Karpas-422 (cell line): ENCODE measurements at places on chromosomes 3 and 15.

GRCh38 chr3:135641761-135642160, 323.8 kb upstream of the PPP2R3A start:
- H3K27me3 ChIP-seq = no peaks in the 10 kb centered on the region
- no peaks in the 10 kb centered on the region for H3K36me3 ChIP-seq
- DNase-seq = no peak
- H3K27ac ChIP-seq = no peak overlapping the region

DNA sequence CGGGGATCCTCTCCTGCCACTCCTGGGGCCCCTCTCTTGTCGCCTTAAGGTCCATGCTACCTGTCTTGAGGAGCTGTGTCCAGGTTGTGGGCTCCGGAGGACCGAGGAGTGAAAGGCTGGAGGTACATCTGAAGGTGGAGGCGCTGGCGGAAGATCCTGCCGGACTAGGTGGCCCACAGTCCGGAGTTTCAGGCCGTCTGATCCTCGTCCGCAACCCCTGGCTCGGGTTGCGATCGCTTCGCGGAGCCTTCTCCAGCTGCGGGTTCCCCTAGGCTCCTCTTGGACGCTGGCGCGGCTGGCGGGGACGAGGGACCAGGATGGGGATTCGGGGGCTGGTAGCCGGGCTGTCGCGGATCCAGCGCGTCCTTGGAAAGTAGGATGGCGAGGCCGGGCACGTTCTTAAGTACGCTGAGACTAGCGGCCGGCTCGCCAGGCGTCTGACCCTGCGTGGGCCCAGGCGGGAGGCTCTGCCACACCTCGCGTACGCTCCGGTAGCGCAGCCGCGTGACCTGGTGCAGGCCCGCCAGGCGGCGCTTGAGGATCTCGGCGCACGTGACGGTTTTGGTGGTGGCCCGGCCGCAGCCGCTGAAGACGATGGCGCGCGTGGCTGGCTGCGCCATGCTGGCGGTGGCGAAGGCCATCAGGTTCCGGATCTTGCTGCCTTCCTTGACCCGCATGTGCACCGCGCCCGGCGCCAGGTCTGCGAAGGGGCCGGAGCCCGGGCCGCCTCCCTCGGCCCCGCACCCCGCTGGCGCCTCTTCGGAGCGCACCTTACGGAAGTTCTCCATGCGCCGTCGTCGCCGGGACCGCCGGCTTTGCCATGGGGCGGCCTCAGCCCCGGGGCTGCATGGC, 550 bp downstream of the RPP25 start:
- no peaks in the 10 kb centered on the region for H3K36me3 ChIP-seq
- no peaks in the 10 kb centered on the region for H3K27me3 ChIP-seq
- H3K4me1 ChIP-seq = peaks cover 58% of the 10 kb centered on the region
- peak; percentile 84 for DNase-seq

GRCh38 chr3:53675942-53676341, 170.3 kb downstream of the CHDH start:
- H3K4me1 ChIP-seq = peaks cover 7% of the 10 kb centered on the region; the same call in 1 of the 2 replicates
- DNase-seq = no peak
- no peak overlapping the region for H3K27ac ChIP-seq
- H3K27me3 ChIP-seq = no peaks in the 10 kb centered on the region
- H3K4me3 ChIP-seq = no peak overlapping the region
- H3K36me3 ChIP-seq = no peaks in the 10 kb centered on the region

GRCh38 chr15:29560896-29561295, 261.4 kb downstream of the TJP1 start:
- no peaks in the 10 kb centered on the region for H3K4me1 ChIP-seq
- no peak overlapping the region for H3K4me3 ChIP-seq
- H3K27me3 ChIP-seq = no peaks in the 10 kb centered on the region

- H3K4me1 ChIP-seq = peaks cover 89% of the 10 kb centered on the region
- H3K36me3 ChIP-seq = no peaks in the 10 kb centered on the region; the same call in 1 of the 2 replicates
- no peaks in the 10 kb centered on the region for H3K27me3 ChIP-seq
- H3K27ac ChIP-seq = peak overlapping the region; percentile 80
- H3K4me3 ChIP-seq = no peak overlapping the region
Observed at GRCh38 chr3:31775383-31775782, 205.7 kb downstream of the OSBPL10 start.

- H3K4me1 ChIP-seq = peaks cover 17% of the 10 kb centered on the region
- H3K4me3 ChIP-seq = no peak overlapping the region
- H3K36me3 ChIP-seq = peaks cover 33% of the 10 kb centered on the region; the same call in 1 of the 2 replicates
- H3K27me3 ChIP-seq = no peaks in the 10 kb centered on the region
Observed at GRCh38 chr15:78907577-78907976, 34.9 kb downstream of the MORF4L1 start.

GRCh38 chr15:100966997-100967396, 47.8 kb downstream of the LRRK1 start:
- no peaks in the 10 kb centered on the region for H3K27me3 ChIP-seq
- H3K27ac ChIP-seq = peak overlapping the region; percentile 80
- no peak overlapping the region for H3K4me3 ChIP-seq
- H3K4me1 ChIP-seq = peaks cover 61% of the 10 kb centered on the region
- DNase-seq = no peak

DNA sequence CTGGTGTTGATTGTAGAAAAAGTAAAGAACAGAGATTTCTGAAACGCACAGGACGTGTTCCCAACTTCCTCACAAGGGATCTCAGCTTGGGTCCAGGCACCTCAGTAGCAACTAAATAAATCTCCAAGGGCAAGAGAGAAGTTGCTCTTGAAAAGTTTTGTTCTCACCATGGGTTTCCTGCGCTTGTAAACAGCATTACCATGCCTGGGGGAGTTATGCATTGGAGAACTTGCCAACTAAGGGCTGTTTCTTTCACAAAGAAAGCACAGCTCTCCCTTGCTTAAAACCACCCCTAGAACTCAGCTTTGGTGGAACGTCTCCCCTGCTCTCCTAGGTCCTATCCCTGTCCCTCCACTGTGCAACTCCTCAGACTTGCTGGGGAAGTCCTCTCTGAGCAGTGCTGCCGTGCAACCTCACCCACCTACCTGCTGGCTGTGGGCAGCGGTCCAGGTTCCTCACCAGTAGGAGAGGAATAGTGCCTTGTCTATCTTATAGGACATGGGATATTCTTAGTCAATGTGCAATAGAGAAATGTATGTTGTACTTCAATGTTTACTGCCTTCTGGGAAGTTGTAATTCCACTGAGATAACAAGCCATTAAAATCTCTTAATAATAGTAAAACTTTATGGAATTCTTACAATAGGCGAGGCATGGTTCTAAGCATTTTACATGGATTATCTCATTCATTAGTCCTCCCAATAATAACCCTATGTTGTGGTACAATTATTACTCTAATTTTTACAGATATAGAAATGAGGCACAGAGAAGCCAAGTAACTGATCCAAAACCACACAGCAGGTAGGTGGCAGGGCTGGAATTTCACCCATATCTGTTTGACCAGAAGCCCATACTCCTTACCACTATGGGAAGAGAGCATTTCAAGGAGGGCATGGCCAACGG, 51.5 kb downstream of the UMPS start:
- H3K27me3 ChIP-seq = no peaks in the 10 kb centered on the region
- H3K36me3 ChIP-seq = no peaks in the 10 kb centered on the region
- no peak overlapping the region for H3K27ac ChIP-seq

DNA sequence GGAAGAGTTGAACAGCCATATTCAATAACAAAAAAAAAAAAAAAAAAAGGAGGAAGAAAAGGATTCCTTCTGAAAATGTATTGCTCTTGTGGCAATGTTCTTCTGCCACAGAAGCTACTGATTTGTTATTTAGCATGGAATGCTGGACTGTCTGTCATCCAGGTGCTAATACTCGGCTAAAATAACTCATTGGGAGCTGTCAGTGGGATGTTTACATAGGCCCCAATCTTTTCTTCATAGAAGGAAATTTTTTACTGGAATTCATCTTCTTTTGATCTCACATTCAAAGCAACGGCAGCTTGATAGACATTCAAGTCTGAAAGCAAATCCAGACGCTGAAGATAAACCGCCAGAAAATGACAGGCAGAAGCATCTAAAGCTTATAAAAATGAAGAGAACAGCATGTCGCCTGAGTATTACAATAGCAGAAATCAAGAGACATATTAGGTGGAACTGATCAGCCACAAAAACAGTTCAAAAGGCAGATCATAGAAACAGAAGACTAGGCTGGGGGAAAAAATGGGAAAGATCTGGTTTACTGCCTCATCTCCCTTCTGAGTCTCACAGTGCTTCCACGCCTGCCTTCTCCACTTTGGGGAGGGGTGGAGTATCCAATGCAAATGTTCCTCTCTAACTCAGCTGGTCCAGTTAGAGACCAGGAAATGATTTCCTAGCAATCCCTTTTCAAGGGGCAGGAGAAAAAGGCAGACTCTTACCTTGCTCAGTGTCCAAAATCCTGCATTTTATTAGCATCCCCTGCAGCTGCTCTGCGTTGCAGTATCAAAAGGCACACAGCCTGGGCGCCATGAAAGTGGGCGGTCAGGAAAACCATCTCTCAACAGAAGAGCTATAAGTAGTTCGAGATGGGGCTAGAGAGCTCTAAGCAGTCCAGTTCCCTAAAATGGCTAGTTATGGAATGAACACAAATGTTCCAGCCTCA, 451.9 kb downstream of the FOXP1 start:
- H3K27me3 ChIP-seq = no peaks in the 10 kb centered on the region
- peaks cover 94% of the 10 kb centered on the region for H3K4me1 ChIP-seq
- peak overlapping the region; percentile 55 for H3K4me3 ChIP-seq
- H3K36me3 ChIP-seq = no peaks in the 10 kb centered on the region
- DNase-seq = peak; percentile 64

GRCh38 chr3:146540236-146540635, 4.2 kb downstream of the PLSCR1 start:
- no peaks in the 10 kb centered on the region for H3K36me3 ChIP-seq
- no peak for DNase-seq
- H3K4me3 ChIP-seq = no peak overlapping the region
- no peaks in the 10 kb centered on the region for H3K27me3 ChIP-seq
- H3K4me1 ChIP-seq = peaks cover 31% of the 10 kb centered on the region
- no peak overlapping the region for H3K27ac ChIP-seq

- H3K4me1 ChIP-seq = no peaks in the 10 kb centered on the region
- no peak overlapping the region for H3K4me3 ChIP-seq
- no peaks in the 10 kb centered on the region for H3K36me3 ChIP-seq
Observed at GRCh38 chr15:35019404-35020327, 31.6 kb upstream of the ZNF770 start.

DNA sequence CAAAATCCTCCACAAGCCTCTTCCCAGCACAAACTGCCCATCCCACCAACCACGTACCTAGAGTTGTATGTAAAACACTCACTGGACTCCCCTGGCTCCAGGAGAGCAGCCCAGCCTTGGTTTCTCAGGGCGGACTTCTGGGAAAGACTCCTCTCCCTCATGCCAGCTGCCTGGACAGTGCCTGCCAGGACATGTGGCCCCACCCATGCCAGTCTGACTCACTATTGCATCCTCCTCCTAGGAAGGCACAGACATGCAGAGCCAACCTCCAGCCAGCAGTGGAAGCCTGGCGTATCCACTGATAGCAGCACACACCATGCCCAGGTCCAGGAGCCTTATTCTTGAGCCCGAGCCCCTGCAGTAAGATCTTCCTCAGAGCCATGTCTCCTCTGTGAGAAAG, 8.6 kb downstream of the PKM start:
- H3K36me3 ChIP-seq = peaks cover 69% of the 10 kb centered on the region
- no peak overlapping the region for H3K4me3 ChIP-seq
- H3K27me3 ChIP-seq = no peaks in the 10 kb centered on the region

- no peak for DNase-seq
- 0 out of 2 replicates have a peak, but pooled peaks cover under 1% of the 10 kb centered on the region for H3K27me3 ChIP-seq
- H3K4me3 ChIP-seq = no peak overlapping the region
- H3K36me3 ChIP-seq = no peaks in the 10 kb centered on the region
- no peak overlapping the region for H3K27ac ChIP-seq
Observed at GRCh38 chr3:135349254-135349948, 554.3 kb downstream of the EPHB1 start.

DNA sequence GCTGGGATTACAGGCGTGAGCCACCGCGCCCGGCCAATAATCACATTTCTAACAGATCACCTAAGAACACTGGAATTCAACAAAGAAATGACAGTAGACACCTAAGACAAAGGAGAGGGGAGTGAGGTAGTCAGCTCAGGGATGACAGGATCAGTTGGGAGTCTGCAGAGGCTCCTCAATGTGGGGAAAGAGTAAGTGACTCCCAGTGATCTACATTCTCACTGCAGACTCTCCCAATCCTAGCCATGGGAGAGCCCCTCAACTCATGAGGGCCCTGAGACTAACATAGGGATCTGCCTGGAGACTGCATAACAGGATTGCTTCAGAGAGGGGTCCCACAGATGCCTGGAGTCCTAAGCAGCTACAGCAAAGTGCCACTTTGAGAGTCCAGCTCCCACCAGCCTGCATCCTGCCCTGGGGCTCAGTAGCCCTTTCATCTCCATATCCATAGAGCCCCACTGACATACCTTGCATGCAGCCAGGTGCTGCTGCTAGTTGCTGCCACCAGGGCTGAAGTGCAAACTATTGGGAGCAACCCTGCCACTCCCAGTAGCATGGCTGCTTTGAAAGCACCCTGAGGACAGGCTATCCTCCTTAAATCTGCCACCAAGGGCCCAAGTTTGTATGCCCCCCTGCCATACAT, 21.8 kb upstream of the PFN2 start:
- H3K27me3 ChIP-seq = no peaks in the 10 kb centered on the region
- H3K4me1 ChIP-seq = peaks cover 12% of the 10 kb centered on the region
- no peak overlapping the region for H3K27ac ChIP-seq
- DNase-seq = no peak
- H3K36me3 ChIP-seq = no peaks in the 10 kb centered on the region

GRCh38 chr3:123129532-123129931, 62.7 kb downstream of the PDIA5 start:
- DNase-seq = no peak
- H3K27ac ChIP-seq = no peak overlapping the region
- H3K36me3 ChIP-seq = no peaks in the 10 kb centered on the region

DNA sequence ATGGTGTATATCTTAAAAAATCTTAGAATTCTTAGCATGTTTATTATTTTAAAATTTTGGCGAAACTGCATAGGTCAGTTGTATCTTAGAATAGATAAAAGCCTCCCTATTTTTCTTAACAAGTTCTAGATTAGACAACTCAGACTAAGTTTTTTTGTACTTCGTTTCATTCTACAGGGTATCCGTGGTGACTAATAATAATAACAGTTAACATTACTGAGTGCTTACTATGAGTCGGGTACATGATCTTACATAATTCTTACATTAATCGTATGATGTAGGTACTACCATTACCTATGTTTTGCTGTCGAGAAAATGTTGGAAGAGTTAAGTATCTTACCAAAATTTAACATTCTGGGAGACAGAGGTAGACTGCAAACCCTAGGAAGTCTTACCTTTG, 60.7 kb downstream of the UBE2E2 start:
- H3K27ac ChIP-seq = no peak overlapping the region
- H3K36me3 ChIP-seq = no peaks in the 10 kb centered on the region
- H3K4me1 ChIP-seq = no peaks in the 10 kb centered on the region
- H3K27me3 ChIP-seq = no peaks in the 10 kb centered on the region

DNA sequence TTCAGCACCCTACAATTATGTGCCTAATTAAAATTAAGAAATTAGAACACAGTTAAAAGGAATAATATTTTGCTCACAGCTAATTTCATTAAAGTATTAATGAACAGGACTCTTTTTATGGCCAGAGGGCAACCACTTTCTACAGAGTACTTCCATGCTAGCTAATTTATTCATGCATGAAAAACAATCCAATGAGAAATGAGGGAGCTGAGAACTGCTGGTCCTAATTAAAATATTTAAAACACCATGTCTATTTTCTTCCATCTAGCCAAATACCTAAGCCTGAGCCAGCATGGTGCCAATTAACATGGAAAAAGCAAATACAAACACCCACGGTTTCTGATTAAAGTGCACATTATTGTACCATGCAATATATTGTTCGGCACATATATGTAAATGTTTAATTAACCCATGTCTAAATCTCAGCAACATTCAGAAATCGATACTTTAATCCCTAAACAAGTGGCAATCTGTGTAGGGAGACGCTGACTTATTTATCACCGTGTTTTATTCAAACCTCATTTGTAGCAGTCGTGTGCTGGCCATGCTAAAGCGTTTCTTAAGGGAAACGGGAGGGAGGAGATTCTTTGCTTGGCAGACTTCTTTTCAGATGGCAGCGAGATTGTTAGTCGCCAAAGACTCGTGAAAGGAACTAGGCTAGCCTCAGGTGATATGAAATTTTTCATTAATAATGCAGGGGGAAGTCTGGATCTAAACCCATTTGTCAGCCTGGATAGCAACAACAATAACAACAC, 193.5 kb downstream of the ANXA2 start:
- no peak overlapping the region for H3K27ac ChIP-seq
- H3K27me3 ChIP-seq = no peaks in the 10 kb centered on the region
